ENCODE measurements at places on chromosomes 4 and X.

DNA sequence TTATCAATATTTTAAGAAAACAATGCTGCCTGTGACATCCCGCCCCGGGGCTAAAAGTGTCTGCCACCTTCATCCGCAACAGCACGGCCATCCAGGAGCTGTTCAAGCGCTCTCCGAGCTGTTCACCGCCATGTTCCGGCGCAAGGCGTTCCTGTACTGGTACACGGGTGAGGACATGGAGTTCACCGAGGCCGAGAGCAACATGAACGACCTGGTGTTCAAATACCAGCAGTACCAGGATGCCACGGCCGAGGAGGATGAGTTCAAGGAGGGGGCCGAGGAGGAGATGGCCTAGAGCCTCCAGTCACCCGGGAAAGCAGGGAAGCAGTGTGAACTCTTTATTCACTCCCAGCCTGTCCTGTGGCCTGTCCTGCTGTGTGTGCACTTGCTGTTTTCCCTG lies 12.1 kb upstream of the KLHL13 start:
- no peak for DNase-seq

- DNase-seq = no peak
Measured at GRCh38 chr4:7587433-7588405, 153.0 kb upstream of the PSAPL1 start.

GRCh38 chr4:136800248-136800647 lies 732.0 kb downstream of the PCDH18 start:
- no peak for DNase-seq

DNA sequence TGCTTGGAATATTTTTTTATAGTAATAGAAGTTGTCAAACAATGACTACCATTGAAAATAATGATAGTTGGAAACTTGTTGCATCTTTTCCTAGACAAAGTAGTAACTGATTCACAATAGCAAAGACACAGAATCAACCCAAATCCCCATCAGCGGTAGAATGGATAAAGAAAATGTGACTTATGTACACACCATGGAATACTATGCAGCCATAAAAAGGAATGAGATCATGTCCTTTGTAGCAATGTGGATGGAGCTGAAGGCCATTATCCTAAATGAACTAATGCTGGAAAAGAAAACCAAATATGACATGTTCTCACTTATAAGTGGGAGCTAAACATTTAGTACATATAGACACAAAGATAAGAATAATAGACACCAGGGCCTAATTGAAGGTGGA lies 49.7 kb downstream of the ATP10D start:
- DNase-seq = no peak

DNA sequence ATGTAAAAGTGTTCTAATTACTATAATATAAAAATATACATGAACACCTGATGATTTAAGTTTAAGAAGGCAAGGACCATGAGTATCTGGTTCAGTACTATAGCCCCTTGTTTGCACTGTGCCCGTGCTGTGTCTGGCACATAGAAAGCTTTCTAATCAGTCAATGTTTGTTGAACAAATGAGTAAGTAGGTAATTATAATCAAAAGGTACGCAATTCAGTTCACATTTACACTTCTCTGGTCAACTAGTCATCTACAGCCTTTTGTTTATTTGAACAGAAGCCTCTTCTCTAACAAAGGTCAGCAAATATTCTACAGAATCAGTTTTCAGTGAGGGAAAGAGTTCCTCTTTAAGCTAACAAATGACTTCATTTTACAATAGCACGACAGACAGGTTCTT lies 523.3 kb downstream of the SMARCA1 start:
- DNase-seq = no peak

DNA sequence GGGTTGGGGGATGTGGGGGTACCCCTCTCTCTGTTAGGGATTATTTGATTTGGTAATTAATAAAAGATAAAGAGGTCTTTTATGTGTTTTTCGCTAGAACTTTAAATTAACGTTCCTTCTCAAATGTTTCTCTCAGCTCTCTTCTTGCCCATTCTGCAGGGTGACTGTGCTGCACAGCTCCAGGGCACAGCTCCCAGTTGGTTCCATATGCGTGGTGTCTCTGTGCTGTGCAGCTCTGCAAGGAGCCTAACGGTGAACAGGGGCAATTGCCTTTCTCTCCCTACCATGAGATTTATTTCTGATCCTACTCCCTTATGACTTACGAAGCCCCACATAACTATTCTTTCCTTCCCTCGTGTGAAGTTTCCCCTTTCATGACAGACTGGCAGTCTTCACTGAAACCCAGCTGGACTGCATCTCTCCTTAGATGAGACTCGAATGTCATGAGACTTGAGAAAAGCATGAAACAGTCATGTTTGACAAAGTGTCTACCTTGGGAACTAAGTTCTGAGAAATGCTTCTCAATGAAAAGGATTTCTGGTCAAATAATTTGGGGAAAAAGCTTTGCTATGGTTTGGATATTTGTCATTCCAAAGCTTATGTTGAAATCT lies 50.2 kb upstream of the SPRY1 start:
- DNase-seq = no peak

- no peak for DNase-seq
Measured at GRCh38 chr4:87734084-87734483, 65.3 kb upstream of the IBSP start.

DNA sequence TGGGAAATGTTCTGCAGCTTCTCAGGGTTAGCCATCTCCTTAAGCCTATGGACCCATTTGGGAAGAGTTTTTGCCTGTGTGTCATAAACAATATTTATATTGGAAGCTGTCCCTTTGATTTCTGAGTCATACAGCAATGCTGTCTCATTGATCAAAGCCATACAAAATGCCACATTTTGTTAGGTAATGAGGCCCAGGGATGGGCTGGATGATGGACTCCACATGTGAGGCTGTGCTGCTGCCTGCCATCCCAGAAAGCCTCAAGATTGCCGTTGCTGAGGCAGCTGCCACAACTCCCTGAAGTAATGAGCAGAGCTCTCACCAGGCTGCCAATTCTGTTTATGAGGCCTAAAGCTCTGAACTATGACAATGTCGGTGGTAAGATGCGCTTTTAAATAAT lies 12.2 kb upstream of the GJB1 start:
- DNase-seq = peak; percentile 68

- no peak for DNase-seq
Measured at GRCh38 chr4:120446051-120446567, 379.5 kb upstream of the MAD2L1 start.

DNA sequence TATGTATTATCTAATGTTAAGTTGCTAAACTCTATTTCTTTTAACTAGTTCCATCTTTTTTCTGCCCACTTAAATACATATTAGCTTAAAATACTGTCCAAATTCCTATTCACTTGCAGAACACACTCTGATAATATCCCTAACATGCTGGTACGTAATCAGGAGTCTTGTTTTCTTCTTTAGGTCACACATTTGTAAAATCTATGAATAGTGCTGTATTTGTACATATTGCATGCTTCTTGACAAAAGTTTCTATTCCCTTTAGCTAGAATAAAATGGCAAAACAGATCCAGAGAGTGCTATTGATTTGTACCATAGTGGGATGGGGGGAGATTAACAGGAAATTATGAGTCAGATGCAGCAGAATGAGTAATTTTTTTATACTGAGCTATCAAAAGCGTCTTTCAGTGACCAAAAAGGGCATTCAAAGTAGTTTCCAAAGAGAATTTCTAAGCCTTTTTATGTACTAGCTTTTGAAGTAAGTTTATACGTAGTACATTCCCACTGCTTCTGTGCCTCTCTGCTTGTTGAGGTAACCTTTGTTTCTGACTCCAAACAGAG lies 126.5 kb downstream of the PTPN13 start:
- no peak for DNase-seq

DNA sequence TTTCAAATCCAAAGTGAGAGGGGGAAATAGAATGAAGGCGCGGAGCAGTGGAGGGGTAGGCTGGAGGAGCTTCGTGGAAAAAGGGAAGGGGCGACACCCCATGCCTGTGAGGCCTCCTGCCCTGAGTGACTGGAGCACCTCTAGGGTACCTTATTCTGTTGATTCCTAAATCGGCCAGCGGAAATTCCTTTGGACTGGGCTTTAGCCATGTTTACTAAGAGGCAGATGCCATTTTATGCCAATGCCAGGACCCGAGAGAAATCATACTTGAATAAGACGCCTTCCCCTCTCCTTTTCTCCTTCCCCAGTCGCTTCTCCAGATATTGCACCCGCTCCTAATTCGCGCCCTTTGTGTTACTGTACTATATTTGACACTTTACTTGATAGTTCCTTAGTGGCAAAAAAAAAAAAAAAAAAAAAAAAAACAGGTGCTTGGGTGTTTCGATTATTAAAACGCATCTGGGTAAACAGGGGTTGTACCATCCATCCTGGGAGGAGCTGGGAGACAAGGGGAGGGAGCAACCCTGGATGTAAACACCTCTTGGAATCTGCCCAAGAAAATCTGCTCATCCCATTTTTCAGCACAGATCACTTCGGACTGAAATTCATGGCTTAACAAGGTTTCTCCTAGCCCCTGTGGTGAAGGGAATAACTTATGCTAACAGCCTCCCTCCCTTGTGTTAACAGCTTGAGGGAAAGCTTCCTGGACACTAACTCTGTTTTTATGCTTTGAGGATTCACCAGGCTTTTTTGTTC lies 1.5 kb downstream of the BMP3 start:
- no peak for DNase-seq

DNA sequence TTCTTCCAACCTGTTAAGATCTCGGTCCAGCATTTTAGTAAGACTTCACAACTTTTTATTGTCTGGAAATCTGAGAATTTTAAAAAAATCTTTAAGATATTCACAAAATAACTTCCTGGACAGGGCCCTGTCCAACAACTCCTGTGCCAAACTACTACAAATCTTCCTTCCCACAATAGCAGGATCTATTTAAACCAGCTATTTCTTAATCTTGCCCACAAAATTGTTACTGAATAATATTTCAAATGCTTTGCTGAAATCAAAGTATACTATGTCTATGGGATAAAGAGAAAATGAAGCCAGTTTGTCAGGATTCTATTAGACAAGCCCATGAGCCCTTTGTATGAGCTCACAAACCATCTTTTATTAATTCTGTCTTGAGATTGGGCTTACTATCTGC lies 104.1 kb upstream of the DDIT4L start:
- DNase-seq = peak; percentile 82

- DNase-seq = no peak
Measured at GRCh38 chr4:1109898-1110506, 3.4 kb downstream of the RNF212 start.

- no peak for DNase-seq
Measured at GRCh38 chr4:48853604-48854394, 22.9 kb downstream of the OCIAD1 start.

DNA sequence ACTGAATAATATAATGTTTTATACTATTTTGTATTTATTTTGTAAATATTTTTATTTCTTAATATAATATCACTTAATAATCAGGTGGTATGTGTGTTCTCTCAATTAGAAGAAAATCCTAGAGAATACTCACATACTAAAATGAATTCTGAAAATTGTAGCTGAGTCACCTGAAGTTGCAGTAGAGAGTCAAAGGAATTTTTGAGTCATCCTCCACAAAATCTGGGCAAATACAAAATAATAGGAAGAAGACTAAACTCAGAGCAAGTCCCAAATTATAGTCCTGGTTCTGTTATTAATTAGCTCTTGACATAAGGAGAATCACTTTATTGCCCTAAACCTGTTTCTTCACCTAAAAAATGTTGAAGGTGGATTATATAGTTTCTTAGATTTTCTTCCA lies 57.8 kb downstream of the SPATA4 start:
- DNase-seq = peak; percentile 37

All from fibroblast of gingiva (primary cell).